ENCODE measurements at places on chromosomes 16 and 17.
A peak's percentile ranks its signal among the peaks of the same experiment; 100 is the strongest.

GRCh38 chr17:30571921-30572320, 94.7 kb downstream of the GOSR1 start:
- no peak for DNase-seq

DNA sequence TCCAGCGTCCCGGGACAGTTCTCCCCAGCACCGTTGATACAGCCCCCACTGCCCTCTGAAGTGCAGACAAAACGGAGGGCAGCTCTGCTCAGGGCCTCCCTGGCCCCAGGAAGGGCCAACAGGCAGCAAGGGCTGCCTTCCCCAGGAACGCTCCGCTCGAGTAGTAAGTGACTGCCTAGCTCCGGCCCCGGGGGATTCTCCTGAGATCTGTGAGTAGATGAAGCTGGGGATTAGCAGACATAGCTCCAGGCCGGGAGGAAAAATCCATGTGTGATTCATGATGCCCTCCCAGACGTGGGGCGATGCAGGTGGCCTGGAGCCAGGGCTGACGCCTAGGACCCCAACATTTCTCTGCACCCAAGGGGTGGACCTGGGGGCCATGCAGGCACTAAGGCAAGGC, 85.3 kb downstream of the ENGASE start:
- DNase-seq, result no peak

DNA sequence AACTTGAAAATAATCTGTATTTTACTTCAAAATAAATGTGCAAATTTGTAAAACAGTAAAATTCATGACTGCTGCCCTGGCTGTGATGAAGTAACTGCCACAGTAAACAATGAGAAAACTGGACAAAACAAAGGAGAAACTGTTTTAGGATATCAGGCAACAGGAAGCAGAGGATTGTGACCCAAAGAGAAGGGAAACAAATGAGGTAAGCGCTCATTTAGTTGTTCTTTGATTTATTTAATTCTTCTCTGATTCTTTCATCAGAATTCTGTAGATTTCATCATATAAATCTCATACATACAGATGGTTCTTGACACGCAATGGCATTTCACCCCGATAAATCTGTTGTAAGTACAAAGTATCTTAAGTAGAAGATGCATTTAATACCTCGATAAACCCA, 198.1 kb upstream of the AXIN2 start:
- DNase-seq, result no peak

- DNase-seq, result no peak
Measured at GRCh38 chr16:1775006-1775845, 2.3 kb upstream of the MRPS34 start.

DNA sequence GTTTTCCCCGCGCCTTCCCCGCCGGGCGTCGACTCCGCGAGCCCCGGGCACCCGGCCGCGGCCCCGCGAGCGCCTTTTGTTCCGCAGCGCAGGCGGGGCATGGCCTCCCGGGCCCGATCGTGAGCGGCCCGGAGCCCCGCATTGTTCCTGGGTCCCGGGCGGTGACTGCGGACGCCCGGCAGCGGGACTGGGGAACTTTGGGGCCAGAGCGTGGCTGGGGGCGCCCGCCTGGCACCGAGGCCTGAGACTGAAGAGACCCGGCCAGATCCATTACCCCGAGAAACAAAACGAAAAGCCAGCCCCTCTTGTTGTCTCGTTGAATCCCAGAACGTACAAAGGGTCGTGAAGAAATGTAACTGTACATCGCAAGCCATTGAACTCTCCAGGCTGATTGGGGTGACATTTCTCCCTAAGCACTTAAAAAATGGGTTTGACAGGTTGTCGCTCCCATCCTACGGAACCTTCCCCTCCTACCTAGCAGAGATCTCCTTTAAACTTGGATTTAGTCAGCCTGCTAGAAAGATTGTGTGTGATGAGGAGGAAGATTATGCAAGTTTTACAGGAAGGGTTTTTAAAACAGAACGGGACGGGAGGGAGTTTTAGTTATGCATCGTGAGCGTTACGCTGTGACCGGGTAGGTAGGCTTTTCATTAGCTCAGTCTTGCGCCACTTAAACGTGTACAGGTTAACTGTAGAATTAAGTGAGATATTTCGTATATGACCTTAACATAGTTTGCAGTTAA, 825 bp downstream of the METTL9 start:
- peak; percentile 22 for DNase-seq

GRCh38 chr17:69581061-69581961, 166.8 kb downstream of the MAP2K6 start:
- DNase-seq, result peak; percentile 37

- DNase-seq, result no peak
Measured at GRCh38 chr16:61887903-61888302, 148.3 kb downstream of the CDH8 start.

GRCh38 chr17:1898332-1898731, 68.5 kb downstream of the RPA1 start:
- DNase-seq, result no peak

DNA sequence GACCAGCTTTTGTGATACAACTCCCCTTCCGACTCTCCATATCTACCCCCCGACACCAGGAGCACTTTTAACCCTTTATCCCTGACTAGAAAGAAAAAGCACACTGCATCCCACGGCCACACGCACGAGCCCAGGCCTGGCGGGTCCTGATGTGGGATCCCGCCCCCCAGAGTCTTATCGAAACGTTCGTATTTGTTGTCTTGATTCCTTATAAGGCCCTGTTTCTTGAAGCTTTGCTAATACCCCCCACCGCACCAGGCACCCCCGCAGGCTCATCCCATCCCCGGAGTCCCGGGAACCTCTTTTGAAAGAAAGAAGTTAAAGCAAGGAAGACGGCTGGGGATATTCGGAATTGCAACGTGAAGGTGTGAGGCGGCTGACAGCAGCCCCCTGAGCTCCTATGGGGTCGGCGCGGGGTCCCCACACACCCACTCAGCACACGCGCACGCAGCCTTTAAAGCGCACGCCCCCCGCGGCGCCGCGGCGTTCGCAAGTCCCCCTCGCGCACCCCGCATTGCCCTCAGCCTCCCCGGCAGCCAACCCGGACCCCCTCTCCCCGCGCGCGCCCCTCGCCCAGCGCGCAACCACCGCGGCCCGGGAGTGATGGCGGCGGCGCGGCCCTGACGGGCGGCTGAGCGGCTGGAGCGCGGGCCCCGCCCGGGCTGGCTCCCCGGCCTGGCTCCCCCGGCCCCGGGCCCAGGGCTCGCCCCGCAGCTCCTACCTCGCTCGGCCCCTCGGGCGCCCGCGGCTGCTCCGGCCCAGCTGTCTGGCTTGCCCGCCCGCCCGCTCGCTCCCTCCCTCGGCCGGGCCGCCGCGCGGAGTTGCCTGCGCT, 448 bp downstream of the STAT5B start:
- DNase-seq, result peak; percentile 50

- no peak for DNase-seq
Measured at GRCh38 chr16:88523309-88524161, 46.7 kb upstream of the ZC3H18 start.

- DNase-seq, result no peak
Measured at GRCh38 chr16:49179714-49180330, 101.8 kb downstream of the CBLN1 start.

DNA sequence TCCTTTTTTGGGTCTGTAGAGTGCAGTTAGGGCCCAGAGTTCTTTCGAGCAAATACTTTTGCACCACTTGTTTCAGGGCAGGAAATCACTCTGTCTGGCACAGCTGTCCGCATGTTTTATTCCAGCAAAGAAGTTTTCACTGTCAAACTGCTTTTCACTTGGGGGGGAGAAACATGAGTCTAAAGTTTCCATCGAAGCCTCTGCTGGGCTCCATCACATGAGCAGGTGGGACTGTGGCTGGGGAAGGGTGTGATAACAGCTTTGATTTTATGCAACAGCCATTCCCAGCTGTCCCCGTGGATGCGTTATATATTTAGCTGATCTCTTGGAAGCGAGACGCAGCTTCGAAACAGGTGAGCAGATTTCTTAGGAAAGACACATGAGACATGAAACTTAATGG, 288.6 kb downstream of the SNX29 start:
- DNase-seq, result no peak

- peak; percentile 34 for DNase-seq
Measured at GRCh38 chr16:25691519-25692091, at the start of gene HS3ST4. HS3ST4 (plus strand) TSS chr16:25691959.

DNA sequence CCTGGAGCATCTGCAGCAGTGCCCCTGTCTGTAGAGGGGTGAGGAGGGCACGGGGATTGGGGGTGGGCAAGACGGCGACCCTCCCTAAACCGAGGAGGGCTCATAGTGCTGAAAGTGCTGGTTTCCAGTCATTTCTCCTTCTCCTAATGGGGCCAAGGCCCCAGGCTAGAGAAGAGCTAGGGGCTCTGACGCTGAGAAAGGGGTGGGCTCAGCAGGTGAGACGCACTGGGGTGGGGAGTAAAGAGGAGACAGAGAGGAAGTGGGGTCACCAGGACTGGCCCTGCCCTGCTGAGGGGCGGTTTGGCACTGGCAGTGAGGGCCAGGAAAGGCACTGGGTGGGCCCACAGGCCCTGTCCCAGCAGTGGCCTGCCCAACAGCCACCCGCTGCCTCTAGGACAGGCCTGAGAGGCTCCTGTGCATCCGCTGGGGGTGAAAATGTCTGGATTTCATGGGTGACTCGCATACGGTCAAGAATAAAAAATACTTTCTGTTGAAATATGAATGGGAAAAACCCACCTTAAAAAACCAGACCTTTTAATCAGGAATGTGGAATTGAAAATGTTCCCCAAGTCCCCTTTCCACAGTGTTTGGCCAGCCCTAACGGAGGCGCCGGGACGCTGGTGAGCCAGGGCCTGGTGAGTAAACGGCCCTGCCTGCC, 122.4 kb upstream of the SMURF2 start:
- no peak for DNase-seq

GRCh38 chr17:7560172-7561027, 1.3 kb upstream of the SENP3 start:
- DNase-seq, result no peak

GRCh38 chr17:68531252-68531651, 19.0 kb downstream of the PRKAR1A start:
- no peak for DNase-seq

DNA sequence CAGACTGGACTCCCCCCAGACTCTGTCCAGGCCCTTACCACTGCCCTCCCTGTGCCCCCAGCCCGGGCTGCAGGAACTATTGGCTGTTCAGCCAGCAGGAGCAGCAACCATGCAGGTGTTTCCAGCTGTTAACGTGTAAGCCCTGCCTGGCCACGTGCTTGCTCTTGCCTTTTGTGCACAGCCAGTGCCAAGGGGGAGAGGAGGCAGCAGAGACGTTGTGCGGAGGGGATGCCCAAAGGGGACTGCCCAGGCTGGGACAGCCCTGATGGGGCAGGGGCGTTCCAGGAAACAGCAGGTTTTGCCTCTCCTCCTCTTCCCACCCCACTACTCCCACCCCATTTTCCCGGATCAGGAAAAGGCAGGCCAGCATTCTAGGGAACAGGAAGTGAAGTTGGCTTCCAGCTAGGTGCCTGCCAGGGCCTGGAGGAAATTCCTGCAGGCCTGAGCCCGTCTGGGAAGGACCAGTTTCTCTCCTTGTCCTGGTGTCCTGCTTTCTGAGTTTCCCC, 16.7 kb upstream of the LASP1NB start:
- no peak for DNase-seq

GRCh38 chr16:67181346-67181745, 2.4 kb downstream of the MATCAP1 start:
- DNase-seq, result no peak

DNA sequence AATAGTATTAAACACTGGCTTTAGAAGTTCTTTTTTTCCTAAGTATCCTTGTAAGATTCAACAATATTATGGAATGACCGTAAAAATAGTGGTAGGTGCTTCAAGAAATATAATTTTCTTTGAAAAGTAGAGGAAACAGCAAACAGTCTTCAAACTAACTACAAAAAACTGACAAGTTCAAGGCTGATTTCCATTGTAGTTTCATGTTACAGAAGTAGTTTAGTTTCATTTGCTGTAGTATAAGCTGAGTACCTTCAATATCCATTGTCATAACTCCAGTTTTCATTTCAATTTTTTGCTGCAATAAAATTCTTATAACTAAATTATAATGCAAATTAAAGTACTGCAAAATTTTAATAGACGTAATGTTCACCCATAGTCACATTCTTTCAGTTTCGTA, 19.3 kb downstream of the PHKB start:
- no peak for DNase-seq

- peak; percentile 8 for DNase-seq
Measured at GRCh38 chr16:7268182-7268581, 64.5 kb upstream of the RBFOX1 start.

GRCh38 chr16:17757808-17758207, 287.0 kb upstream of the XYLT1 start:
- DNase-seq, result no peak

GRCh38 chr17:21458054-21458453, 81.9 kb downstream of the KCNJ12 start:
- DNase-seq, result no peak
